RKO (cell line): ENCODE measurements at places on chromosomes 4 and X.

- DNase-seq: no peak
Observed at GRCh38 chrX:106467422-106467821, 144.4 kb upstream of the RADX start.

DNA sequence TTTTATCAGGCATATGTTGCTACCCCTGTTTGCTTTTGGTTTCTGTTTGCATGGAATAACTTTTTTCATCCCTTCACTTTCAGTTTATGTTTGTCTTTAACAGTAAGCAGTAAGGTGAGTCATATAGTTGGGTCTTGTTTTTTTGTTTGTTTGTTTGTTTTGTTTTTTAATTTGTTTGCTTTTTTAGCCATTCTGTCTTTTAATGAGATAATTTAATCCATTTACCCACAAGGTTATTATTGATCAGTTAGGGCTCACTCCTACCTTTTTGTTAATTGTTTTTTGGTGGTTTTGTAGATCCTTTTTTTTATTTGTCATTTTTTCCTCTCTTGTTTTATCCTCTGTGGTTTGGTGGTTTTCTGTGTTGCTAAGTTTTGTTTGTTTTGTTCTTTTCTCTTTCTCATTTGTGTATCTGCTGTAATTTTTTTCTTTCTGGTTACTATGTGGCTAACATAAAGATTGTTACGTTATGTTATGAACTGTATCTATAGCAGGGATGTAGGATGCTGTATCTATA, 379.5 kb upstream of the MAD2L1 start:
- no peak for DNase-seq

DNA sequence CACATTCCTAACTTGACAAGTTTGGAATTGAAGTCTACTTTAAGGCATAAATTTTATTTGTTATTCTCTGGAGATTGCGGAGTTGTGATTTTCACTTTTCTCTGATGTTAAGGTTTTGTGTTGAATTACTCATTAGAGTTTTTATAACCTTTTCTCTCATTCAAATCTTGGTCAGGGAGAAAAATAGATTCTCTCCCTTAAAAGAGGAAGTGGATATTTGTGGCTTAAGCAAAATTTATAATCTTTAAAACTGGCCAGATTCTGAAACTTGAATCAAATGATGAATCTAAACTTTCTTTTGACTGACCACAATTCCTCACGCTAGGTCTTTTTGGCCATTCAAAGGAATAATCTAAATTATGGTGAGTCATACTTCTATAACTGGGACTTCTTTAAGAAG, 361.4 kb downstream of the TEX13C start:
- DNase-seq: no peak

- no peak for DNase-seq
Observed at GRCh38 chr4:88754796-88755195, 57.2 kb upstream of the NAP1L5 start.

- DNase-seq: no peak
Observed at GRCh38 chr4:157096439-157096838, 20.5 kb downstream of the GLRB start.
